ENCODE measurements at places on chromosomes 2 and 18. TPM values are rescaled to one million over a fixed set of nuclear protein-coding genes. Genes with fewer than 3 reads are reported as not detected.

CFAP65 gene
- not detected for total RNA-seq

MFSD2B gene
- total RNA-seq = not detected

RTP5 gene
- not detected for total RNA-seq

GRCh38 chr2:58449286-58450010 is 208.3 kb upstream of the FANCL start:
- DNase-seq = no peak

DNA sequence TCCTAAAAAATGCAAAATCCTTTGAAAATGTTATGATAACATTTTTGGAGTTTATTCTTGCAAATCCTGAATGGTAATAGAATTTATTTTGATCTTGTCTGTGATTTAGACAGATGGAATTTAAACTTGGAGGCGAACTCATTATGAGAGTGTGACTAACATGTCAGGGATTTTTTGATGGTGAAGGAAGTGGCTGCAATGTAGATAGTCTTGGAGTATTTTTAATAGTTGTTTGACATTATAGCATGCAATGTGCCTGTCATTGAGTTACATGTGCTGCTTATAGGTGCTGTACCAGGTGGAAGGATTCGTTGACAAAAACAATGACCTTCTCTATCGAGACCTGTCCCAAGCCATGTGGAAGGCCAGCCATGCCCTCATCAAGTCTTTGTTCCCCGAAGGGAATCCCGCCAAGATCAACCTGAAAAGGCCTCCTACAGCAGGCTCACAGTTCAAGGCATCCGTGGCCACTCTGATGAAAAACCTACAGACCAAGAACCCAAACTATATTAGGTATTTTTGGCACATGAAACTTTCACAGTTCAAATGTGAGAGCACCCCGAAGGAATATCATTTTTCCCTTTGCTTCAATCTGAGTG is 141.8 kb downstream of the MYO1B start:
- DNase-seq = no peak

GRCh38 chr2:145827235-145827634 is 1307.3 kb upstream of the ZEB2 start:
- no peak for DNase-seq

GRCh38 chr2:159854481-159854880 is 56.5 kb upstream of the CD302 start:
- DNase-seq = peak; percentile 8

GRCh38 chr2:236171181-236171679 is 3.0 kb upstream of the GBX2 start:
- no peak for DNase-seq

Measured in heart right ventricle (tissue), 16 donors.